KG1 (cell line): ENCODE measurements at places on chromosomes 1 and 21.

GRCh38 chr1:18948048-18948912 lies 8.2 kb downstream of the IFFO2 start:
- peak; percentile 12 for DNase-seq

GRCh38 chr1:50333595-50333974 lies 89.7 kb downstream of the DMRTA2 start:
- DNase-seq = peak; percentile 28

- no peak for DNase-seq
Observed at GRCh38 chr1:76876655-76877395, 9.5 kb downstream of the ST6GALNAC5 start.

DNA sequence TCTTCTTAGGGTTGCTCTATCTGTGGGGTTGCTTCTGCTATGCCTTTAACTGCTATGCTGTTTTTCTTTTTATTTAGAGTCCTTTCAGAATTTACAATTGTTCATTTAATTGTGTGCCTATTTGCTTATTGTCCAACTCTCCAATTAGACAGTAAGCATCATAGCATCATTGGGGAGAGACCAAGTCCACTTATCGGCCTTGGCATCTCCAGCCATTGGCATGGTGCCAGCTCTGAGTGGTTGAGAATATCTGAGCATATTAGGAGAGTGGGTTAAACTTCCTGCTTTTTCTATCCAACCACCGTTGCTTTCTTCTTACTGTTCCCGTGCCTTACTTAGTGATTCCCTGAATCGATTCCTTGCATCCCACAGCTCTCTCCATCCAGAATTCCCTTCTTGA lies 535.0 kb downstream of the AJAP1 start:
- DNase-seq = no peak

DNA sequence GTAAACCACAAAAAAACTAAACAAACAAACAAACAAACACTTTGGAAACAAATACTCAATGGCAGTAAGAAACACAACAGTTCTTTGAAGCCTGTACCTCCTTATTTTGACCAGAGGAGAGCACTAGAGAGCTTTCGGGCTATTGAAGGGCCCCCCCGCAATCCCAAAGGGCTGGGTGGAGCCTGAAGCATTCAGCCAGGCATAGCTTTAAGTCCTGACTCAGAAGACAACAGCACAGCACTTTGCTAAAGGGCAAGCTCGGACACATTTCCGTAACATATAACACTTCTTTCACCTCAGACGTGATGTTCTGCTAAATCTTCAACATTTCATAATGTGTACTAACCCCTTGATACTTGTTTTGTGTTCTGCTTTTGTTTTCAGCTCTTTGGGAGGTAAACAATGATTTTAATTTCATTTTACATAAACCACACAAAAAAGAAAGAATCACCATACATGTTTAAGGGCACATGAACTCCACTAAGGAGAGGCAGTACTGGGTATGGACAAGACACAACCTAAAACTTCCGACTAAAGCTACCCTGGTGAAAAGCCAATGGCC lies 9.7 kb upstream of the SHCBP1L start:
- no peak for DNase-seq

GRCh38 chr1:150387200-150387599 lies 23.3 kb downstream of the RPRD2 start:
- DNase-seq = no peak

DNA sequence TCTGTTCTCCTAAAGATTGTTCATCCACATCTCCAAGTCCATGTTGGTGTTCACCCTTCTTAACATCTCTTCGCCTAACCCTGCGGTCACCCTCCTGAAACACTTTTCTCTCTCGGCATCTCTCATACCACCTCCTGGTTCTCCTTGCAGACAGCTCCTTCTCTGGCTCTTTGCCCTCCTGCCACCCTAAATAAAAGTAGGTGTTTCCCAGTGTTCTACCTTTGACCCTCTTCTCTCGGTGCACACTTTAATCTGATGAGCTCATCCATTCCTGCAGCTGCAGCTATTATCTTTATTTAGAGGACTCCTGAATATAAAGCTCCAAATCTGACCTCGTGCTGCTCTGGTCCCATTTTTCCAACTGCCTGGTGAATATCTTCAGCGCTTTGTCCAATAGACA lies 126.9 kb downstream of the TMEM53 start:
- no peak for DNase-seq

DNA sequence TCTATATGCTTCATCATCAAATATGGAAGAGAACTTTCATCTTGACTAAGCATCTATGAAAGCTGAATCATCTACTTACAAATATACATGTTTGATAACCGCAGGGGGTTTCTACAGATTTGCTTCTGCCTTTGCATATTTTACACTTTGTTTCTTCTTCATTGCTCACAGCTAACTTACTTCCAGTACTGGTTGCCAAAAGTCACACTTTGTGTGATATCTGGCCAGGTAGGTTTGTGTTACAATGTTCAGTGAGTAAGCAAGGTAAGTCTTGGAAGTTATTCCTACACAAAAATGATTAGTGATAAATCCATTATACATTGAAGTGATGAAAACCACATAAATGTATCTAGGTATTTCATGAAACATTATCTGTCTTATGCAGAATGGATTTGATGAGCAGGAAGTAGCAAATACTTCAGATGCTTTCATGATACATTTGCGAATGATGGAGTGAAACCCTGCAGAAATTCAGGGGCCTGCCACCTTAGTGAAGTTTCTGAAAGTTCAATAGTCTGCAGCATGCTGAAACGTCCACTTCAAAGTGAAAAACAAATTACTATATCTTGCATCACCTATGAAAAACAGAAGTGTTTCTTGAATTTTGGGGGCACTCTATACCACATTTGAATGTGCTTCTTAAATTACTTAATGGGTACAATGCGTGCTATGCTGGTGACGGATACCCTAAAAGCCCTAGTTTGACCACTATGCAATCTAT lies 187.3 kb downstream of the ATP6V1G3 start:
- no peak for DNase-seq
